ENCODE measurements at places on chromosomes 12 and 14.

- DNase-seq, result no peak
Measured at GRCh38 chr12:79337662-79338290, 353.0 kb downstream of the PAWR start.

DNA sequence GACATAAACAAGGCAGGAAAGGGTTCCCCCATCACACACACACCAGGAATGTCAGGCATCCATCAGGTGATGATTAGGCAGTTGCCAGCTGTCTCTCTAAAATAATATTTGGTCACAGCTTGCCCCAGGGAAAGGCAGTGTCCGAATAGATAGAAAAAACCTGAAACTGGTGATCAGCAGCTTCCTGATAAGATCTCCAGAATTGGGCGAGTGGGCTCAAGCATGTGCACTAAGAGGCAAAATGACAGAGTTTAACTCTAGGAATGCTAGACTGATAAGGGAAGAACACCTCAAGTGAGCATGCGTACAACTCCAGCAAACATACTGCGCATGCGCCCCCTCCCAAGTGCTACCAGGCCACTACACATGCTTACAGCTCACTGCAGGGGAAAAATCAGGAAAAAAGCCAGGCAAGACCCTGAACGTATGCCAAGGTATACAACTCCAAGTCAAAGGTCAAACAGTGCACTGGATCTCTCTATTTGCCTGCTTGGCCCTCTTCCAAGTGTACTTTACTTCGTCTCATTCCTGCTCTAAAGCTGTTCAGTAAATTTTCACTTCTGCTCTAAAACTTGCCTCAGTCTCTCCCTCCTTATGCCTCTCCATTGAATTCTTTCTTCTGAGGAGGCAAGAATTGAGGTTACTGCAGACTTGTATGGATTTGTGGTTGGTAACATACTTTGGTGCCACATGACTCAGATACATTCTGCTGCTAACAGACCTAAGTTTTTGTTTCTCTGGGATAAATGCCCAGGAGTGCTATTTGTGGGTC, 73.5 kb upstream of the VASH1 start:
- no peak for DNase-seq

DNA sequence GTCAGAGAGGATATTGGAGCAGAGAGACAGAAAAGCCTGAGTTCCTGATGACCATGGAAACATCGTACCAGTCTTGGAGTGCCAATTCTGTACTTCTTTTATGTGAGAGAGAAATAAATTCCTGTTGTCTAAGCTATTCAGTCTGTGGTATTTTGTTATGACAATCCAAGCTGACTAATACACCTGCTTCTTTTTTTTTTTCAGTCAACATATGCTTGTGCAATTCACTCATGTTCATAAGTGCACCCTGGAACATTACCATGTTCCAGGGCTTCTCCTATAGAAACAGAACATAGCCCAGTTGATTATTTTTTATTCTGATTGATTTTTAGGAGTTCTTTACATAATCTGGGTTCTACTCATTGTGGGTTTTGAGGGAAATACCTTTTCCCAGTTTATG, 1.7 kb upstream of the CHPT1 start:
- no peak for DNase-seq

DNA sequence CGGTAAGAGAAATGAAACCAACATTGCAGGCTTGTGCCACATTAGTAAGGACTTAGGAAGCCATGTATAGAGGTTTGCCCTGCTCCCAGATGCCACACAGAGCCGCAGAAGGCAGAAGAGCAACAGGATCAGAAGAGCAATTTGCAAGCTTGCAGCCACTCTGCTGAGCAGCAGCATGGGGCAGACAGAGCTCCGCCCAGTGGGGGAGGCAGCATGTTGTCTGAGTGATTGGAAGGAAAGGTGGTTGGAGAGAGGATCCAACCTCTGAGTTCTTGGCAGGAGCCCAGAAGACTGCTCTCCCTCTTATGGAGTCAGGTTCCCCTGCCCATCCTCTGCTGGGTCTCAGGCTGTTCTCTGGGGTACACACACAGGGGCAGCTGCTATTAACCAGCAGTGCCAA, 2.3 kb upstream of the KRT6A start:
- DNase-seq, result no peak

GRCh38 chr12:113936460-113936859, 29.7 kb downstream of the RBM19 start:
- no peak for DNase-seq
